ENCODE measurements at places on chromosomes 12 and 14.

DNA sequence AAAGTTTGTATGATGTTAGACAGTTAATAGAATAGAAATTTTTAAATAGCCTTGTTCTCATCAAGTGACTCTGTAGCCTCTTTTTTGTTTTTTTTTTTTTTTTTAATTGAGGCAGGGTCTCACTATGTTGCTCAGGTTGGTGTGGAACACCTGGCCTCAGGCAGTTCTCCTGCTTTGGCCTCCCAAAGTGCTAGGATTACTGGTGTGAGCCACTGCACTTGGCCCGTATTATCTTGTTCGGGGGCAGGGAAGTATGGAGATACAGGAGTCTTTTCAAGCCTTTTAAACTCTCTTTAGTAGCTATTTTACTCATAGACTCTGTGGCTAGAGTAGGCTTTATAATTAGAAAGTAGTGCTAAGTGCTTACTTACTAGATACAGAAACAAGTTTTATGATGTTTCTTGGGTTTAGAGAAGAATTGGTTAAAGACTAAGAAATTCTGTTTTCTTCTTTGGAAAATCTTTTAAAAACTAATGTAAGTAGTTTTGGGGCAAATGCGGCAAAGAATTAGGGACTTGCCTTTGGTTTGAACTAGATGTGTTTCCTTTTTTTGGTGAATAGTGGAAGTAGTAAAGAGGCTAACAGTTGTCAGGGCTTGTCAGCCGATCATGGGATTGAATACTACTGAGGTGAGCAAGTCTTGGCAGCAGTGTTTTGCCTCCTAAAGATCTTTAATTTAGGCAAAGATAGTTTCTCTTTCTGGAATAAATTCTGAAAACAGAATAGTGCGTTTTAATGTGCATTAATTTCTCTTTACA lies 31.3 kb downstream of the FBXO34 start:
- no peak for DNase-seq

DNA sequence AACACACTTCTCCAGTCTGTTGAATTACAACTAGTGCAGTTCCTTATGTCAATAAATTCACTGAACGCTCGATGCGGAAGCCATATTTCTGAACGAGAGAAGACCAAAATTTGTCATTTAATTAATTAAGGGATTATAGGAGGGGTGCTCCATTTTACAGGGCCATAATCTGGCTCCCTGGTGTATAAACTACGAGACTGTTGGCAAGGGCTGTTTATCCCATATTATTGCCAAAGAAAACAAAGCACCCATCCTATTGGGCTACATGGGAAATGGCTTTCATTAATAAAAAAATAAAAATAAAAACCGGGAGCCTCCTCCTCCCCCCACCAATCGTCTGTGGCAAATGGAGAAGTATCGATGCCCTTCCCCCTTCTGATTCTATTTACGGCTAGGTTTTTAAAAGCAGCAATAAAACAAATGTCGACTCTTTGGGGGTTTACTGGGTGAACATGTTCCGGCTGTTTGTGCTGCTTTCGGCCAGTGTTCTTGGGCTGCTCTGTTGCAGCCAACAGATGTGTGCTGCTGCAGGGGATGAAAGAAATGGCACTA lies 24.8 kb downstream of the ATF7 start:
- no peak for DNase-seq

DNA sequence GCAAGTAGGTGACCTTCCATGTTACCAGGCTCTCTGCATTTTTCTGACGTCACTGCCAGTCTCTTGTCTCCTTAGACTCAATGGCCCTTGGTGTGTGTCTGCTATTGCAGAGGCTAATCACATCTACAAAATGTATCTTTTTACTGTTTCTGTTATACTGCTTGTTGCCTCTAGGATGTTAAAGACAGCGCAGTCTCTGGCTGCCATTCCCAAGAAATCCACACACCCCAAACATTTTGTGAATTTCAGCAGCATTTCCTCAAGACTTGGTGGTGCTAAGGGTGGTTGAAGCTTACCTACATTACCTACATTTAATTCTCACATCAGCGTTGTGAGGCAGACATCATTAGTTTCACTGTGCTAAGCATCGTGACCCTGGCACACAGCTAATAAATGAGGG lies 87.2 kb downstream of the C12orf75 start:
- DNase-seq: no peak

GRCh38 chr12:4056910-4057845 lies 184.0 kb upstream of the PARP11 start:
- DNase-seq: no peak

DNA sequence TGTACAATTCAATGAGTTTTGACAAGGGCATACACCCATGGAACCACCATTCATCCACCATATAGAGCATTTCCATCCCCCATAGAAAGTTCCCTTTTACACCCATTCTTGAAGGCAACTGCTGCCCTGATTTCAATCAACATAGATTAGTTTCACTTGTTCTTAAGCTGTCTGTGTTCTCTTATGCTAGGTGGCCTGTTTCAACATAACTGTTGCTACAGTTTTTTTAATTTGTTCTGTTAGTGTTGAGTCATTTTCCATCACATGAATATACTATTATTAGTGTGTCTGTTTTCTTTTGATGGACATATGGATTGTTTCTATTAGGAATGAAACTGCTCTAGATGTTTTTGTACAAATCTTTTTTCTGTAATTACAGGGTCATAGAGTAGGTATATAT lies 123.4 kb downstream of the PTPRQ start:
- DNase-seq: no peak

- no peak for DNase-seq
These were observed 22.9 kb upstream of the KTN1 start for GRCh38 chr14:55556929-55557623.

DNA sequence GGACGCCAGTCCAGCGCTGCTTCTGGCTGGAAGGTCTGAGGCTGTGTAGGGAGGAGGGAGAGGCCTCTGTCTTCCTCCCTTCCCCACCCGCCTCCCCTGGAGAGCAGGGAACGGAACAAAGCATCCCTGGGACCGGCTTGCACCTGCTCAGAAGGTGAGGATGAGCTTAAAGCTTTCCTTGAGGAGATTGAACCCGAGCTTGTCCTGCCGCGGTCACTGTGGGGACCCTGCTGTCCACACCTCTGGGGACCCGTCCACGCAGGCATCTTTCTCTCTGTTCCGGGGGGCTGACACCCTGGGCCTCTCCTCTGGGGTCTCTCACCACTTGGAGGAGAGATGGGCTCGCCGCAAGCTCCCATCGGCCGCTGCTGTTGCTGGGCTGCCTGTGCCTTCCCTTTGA lies 33.2 kb upstream of the SFSWAP start:
- DNase-seq: no peak

DNA sequence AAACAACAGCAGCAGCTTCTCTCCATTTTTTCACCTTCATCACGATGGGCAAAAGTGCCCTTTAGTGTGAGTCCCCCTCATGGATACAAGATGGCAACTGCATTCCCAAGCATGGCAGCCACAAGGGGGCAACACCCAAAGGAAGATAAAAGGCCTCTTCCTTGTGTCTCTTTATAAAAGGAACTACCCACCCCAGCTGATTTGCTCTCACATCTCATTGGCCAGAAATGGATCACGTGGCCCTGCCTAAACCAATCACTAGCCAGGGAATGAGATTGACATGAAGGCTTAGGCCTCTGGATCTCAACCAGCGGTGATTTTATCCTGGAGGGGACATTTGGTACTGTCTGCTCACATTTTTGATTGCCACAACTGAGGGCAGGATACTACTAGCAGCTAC lies 21.9 kb upstream of the IFT81 start:
- DNase-seq: no peak

GRCh38 chr14:98608071-98609060 lies 663.6 kb downstream of the BCL11B start:
- DNase-seq: no peak

- no peak for DNase-seq
These were observed 93.7 kb downstream of the VCPKMT start for GRCh38 chr14:50022661-50023060.

DNA sequence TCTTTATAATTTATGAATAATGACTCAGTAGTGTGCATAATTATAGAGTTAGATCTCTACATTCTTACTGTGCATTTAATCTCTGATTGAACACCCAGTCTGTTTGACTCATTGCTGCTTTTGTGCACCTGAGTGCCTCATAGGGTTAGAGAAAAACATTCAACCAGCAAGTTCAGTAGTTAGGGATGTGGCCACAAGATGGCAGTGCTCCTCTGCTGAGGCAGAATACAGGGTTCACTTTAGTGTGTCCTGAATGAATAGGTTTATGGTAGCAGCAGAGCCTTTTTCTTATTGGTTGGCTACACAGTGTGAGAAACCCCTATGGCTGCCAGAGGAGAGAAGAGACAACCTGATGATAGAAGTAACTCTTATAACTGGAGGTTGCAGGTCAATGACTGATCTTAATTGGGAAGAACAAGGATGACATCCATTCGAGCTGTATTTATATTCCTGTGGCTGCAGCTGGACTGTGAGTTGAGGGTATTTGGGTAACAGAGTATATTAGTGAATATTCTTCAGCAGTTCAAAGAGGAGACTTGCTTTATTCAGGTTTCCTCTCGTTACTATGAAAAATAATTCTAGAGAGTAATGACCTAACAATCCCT lies 194.9 kb upstream of the OR4E1 start:
- DNase-seq: peak; percentile 53

GRCh38 chr12:119594772-119595445 lies 1.3 kb downstream of the TMEM233 start:
- peak; percentile 10 for DNase-seq

DNA sequence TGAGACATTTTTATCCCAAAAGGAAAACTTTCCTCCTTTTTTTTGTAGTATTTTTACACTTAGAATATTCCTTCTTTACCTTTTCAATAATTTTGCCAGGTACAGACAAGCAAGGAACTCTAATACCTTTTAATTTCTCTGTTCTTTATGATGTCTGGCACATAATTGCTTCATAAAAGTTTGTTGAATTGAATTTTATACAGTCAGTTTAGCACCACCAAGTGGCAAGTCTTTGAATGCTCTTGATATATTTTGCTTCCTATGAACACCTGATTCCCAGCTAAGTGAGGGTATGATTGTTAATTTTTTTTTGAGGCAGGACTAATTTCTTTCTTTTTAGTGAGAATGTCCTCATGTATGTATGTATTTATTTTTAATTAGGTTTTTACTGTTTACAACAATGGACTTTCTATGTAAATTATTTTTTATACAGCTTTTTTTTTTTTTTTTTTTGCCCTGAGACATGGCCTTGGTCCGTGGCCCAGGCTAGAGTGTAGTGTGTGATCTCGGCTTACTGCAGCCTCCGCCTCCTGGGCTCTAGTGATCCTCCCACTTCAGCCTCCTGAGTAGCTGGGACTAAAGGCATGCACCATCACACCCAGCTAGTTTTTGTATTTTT lies 6.9 kb downstream of the TBC1D15 start:
- DNase-seq: no peak

DNA sequence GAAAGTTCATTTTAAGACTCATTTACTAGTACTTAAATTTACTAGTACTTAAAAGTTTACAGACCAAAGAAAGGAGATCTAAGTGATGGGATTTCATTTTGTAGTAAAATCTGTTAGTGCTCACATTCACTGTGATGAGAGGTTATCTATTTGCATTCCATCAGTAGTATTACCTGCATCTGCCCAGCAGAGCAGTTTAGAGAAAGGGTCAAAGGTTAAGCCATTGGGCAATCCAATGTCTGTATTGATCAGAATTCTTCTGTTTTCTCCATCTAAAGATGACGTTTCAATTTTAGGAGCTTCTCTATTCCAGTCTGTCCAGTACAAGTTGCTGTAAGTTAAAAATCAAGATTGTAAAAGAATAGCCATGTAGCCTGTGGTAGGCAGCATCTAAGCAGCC lies 18.3 kb downstream of the RTRAF start:
- DNase-seq: no peak

- no peak for DNase-seq
These were observed 2.3 kb downstream of the HOXC12 start for GRCh38 chr12:53956914-53957536.

DNA sequence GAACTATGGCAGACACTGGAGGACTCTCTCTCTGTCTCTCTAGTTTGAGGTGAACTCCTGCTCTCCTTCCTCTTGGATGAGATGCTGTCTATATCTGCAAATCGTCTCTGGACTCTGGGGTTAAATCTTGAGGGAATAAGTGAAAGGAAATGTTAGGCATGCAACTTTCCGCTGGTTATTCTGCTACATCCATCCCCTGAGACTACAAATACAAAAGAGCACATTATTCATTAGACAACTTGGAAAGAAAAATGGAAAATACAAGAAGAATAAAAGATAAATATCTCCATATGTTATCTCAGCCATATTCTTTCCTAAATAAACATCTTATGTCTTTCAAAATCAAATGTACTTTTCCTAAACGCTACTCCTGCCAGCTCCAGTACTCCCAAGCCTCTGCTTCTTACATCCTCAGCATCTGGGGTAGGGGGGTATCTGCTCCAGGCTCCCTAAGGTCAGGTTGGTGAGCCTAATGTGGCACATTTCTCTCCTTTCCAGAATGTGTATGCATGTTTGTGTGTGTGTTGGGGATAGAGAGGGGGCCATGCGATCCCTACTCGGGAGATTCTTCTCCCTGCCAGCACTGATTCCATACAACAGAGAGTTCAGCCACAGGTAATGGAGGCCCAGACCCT lies 102.9 kb upstream of the FSCB start:
- DNase-seq: no peak

DNA sequence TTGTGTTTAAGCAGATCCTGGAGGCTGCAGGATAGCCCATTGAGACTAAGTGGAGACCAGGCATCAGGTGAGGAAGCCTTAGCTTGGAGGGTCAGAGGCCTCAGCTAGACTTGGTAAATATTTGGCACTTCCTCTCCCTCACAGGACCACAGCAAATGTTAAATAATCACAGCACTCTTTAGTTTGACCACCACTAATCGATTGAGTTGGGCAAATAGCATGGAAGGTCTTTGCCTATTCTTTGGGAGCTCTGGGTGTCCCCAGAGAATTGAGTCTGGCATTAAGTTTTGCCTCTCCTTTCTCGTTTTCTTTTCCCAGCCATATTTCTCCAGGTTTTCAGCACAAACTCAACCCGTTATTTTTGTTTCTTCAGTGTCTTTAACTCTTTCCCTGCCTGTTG lies 61.4 kb downstream of the ETV6 start:
- no peak for DNase-seq

GRCh38 chr14:100777818-100778525 lies 47.9 kb upstream of the MEG3 start:
- no peak for DNase-seq

DNA sequence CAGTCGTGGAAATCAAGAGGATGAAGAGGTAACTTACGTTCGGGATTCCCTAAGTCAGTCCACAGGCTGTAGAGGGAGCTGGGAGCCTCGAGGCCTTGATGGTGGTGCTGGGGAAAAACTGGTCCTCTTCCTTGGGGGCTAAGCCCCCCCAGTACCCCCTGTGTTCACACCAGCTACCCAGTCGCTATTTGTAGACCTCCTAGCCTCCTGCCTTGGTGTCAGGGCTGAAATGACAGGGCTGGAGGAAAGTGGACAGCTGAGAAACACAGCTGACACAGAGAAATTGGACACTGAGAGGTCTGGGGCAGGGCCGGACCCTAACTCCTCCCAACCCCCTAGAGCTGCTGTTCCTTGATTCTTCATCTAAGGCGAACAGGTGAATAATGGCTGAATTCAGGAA lies at the start of gene STAC3:
TSS of gene STAC3 (minus strand) at position 232 of the 400 bp plus-strand sequence. CDS start 1,551 bp downstream, outside the sequence.
- DNase-seq: no peak

- no peak for DNase-seq
These were observed 17.2 kb upstream of the CCER1 start for GRCh38 chr12:90972226-90972625.

GRCh38 chr14:26448181-26448855 lies 149.5 kb downstream of the NOVA1 start:
- no peak for DNase-seq

GRCh38 chr12:14774906-14775635 lies 28.2 kb downstream of the WBP11 start:
- DNase-seq: peak; percentile 27
